ENCODE measurements at places on chromosomes 3 and 15. TPM values are rescaled to one million over a fixed set of nuclear protein-coding genes. Genes with fewer than 3 reads are reported as not detected.
A peak's percentile ranks its signal among the peaks of the same experiment; 100 is the strongest.

Gene SERPINI2
- total RNA-seq = 0.13 TPM

Gene CAPN3
- 13.4 TPM for total RNA-seq

Gene RAB6B
- 2.4 TPM for total RNA-seq

Gene PATL2
- total RNA-seq = 69.7 TPM

Gene CDHR4
- total RNA-seq = not detected

Gene SLC12A1
- total RNA-seq = not detected

Gene RTP4
- 10.4 TPM for total RNA-seq

Gene UNC45A
- total RNA-seq = 80.3 TPM

Gene USP50
- total RNA-seq = not detected

- DNase-seq = no peak
Measured at GRCh38 chr3:143288944-143289343, 169.4 kb downstream of the CHST2 start.

DNA sequence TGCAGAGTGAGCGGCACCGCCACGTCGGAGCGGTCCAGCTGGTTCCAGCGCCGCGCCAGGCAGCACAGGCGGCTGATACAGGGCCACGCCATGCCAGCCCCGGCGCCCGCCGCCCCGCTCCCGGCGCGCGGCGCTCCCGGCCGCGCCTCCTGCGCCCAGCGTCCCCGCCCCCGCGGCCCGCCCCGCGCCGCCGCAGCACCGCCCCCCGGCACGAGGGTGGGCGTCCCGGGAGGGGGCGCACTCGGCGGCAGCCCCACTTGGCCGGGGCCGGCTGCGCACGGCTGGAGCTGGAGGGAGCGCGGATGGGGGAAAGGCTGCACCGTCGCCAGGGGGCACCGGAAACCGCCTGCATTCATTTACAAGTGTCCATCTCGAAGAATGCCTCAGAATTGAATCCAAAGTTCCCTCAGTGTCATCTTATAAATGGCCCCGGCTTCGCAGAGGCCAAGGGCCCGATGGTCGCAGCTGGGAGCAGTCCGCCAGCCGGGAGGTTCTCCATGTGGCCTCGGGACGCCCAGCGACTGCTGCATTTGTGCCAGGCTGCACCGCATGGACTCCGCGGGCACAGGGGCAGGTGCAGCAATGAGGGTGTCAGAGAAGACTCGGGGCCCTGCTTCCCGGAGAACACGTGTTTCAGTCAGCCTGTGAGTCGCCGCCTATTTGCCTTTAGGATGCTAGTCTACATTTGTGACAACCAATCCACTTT, at the start of gene MAP6D1:
Gene MAP6D1 (minus strand): TSS at position 122 of the 706 bp plus-strand sequence. CDS start 30 bp downstream, at position 92.
- DNase-seq = peak; percentile 19

DNA sequence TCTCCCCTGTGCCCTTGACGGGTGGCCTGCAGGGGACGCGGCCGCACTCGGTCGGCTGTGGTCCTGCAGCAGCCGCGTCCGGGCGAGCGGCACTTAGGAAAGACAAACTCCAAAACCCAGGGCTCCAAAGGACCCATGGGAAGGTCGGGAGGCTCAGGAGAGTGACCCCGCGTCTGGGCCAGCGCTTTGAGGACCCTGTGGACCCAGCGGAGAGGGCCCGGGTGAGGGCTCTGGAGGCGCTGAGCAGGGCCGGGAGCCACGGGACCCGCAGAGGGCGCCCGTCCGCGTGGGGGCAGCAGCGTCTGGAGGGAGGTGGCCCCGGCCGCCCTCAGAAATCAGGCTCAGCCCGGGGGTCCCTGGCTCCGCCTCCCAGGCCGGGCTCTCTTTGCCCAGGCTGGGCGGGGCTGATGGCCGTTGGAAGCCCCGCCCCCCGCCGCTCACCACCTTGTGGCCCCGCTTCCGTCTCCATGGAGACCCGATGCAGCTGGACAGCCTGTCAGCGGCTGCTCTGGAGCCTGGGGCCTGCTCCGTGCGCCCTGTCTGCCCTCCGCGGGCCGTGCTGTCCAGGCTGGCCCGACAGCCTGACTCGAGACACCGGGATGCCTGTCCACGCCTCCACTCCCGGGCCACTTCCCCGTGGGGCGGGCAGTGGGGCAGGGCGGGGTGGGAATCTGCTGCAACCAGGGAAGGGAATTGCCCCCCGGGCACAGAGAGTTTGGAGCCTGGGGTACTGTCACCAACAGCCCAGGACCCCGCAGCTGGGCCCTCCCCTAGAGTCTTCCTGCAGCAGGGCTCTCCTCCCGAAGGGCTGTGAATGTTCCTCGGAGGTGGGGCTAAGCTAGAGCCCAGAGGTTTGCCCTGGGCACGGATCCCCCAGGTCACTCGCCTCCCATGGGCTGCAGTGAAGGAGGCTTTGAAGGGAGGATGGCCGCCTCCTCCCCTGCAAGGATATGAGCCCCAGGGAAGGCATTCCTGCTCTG, 34.8 kb upstream of the RPL32 start:
- DNase-seq = no peak

DNA sequence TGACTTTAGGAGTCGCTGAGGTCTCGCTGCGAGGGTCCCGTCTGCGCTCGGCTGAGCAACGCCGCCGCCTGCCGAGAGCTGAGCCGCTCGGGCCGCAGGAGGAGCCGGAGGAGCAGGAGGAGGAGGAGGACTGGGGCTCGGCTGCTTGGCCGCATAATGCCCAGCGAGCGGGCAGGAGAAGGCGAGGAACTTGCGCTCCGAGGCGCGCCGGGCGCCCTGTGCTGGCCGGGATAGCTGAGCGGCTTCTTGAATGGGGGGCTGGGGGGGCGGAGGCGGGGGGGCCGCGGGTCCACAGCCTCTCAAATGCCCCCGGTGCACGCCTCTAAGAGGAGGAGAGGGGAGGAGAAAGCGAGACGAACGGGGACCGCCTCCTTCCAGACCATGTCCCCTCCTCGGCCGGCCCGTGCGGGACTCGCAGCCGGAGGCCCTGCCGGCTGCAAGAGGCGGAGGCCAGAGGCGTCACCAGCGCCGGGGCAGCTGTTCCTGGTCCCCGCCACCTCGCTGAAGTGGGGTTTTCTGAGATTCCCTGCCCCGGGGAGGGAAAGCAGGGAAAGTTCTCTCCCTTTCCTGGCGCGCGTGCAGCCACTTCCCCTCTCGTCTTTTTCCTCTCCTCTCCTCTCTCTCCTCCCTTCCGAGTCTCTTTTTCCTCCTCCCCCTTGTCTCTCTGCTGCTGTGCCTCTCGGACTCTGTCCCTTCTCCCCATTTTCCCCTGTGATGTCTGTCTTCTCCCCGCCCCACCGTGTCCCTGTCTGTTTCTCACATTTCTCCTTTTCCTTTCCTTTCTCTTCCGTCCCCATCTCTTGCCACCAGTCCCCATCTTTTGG, at the start of gene ADAMTS9:
Gene ADAMTS9 (minus strand): TSS at position 220 of the 824 bp plus-strand sequence. CDS start 343 bp downstream, outside the sequence.
- no peak for DNase-seq

DNA sequence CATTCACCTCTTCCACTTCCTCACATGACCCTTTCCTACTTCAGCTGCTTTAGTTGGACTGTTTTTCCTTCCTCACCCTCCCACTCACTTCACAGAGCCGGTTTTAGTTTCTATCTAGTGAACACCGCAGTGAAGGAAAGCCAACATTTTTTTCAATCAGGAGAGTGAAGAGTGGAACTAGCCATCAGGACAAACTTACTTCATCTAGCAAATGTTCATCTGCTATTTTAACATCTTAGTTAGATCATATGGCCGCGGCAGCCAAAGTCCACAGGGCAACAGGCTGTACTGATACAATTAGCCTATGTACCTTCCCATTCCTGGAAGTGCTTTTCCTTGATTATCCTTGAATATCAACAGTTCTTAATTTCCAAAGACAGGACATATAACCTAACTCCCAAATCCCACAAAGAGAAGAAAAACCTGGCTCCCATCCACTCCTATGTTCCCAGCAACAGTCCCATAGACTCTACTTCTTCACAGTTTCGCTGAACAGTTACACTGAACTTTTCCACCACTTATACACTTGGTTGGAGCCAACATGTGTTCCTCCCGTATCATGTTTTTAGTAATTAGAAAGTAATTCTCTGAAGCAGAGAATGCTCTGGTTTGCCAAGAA, 456.2 kb upstream of the THBS1 start:
- DNase-seq = no peak

- DNase-seq = no peak
Measured at GRCh38 chr3:46269556-46269955, 27.3 kb downstream of the CCR3 start.

- no peak for DNase-seq
Measured at GRCh38 chr3:170560717-170561382, 25.0 kb downstream of the SLC7A14 start.

DNA sequence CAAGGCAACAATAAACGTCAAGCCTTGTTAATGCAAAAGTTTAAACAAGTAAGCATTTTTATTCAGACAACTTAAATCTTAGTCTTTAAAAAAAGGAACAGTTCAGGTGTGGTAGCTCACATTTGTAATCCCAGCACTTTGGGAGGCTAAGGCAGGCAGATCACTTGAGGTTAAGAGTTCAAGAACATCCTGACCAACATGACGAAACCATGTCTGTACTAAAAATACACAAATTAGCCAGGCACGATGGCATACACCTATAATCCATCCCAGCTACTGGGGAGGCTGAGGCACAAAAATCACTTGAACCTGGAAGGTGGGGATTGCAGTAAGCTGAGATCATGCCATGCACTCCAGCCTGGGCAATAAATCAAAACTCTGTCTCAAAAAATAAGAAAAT, 19.9 kb downstream of the ZBTB20 start:
- DNase-seq = no peak

DNA sequence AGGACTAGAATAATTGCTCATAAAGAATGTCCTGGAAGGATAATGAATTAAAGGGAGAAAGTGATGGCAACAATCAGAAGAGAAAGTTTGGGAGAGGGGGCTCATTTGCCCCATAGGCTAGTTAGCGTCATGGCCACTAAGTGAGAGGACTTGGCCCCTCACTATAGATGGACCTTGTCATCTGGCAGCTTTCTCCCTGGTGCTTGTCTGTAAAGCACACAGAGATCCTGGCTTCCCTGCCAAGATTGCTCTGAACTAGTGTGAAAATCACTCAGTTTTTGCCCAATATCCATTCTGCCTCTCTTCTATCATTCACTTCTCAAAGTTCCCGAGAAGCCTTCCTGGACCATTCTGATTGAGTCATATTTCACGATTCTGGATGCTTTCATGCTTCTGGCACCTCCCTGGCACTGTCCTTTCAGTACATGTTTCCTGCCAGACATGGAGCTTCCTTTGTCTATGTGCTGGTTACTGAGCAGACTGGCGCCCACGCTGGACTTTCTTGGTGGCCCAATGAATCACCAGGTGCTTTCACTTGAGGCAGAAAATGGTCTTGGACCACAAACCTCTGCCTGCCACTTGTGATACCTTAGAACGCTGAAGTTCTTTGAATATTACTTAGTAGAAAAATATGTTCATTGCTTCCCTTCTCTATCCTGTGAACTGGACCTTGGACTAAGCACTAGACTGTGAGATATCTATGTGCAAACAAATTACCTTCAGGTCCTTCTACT, 709.6 kb upstream of the CFAP20DC start:
- DNase-seq = no peak

- DNase-seq = no peak
Measured at GRCh38 chr15:77497942-77498361, 77.3 kb downstream of the HMG20A start.

GRCh38 chr3:65342084-65342683, 654.4 kb upstream of the ADAMTS9 start:
- DNase-seq = no peak

GRCh38 chr3:196378146-196378841, 40.1 kb upstream of the TM4SF19 start:
- no peak for DNase-seq

DNA sequence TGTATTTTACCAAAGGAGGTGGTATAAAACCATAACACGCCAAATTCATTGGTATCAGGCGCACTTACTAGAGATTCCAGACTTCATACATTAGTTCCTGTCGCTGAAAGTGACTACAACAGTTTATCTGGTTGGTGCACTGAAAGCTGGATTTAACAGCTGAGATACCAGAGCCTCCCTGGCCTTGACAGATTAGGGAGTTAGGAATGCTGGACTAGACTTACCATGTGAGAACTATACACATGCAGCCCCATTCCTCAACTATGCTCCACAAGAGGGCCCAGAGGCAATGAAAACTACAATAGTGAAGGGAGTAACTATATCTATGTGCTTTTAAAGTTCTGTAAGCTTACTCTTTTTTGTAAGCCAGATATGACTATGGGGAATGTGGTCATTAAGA, 174.4 kb downstream of the STAG1 start:
- DNase-seq = no peak

- no peak for DNase-seq
Measured at GRCh38 chr3:98730338-98730737, 32.8 kb upstream of the ST3GAL6 start.

Measured in T-cell (primary cell).